ENCODE measurements at places on chromosomes 6 and 20.

DNA sequence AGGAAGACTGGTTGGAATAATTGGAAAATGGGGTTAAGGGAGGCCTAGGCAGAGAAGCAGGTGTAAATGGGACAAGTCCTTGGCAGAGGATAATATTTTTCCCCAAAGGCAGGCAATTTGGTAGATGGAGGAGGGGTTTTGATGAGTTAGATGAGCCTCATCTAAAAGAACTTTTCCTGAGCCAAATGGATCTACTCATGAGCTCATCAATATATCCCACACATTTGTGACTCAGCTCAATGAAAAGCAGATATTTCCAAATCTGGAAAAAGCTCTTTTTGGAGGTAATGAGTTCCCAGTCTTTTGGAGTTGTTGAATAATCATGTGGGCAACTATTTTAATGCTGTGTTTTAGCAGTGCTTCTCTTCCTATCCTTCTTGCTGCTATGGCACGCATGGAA lies 685.5 kb upstream of the CITED2 start:
- DNase-seq = no peak

DNA sequence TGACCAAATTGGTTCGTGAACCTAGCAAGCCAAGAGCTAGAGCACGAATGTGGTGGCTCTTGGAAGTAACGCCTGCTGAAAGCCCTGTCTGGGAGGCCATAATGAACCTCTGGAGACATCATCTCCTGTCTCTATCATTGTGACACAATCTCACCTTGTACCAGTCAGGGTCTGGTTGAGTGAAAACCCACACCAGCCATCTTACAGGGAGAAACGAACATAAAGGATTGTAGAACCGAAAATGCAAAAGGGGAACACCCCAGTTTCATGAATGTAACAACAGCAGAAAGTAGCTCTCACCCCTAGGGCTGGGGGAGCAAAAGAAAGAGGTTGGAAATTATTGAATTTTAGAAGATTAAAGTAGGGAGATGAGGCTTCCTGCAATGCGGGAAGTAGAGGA lies 50.9 kb upstream of the TAB2 start:
- no peak for DNase-seq

GRCh38 chr6:37531437-37532036 lies 31.8 kb upstream of the CCDC167 start:
- no peak for DNase-seq

DNA sequence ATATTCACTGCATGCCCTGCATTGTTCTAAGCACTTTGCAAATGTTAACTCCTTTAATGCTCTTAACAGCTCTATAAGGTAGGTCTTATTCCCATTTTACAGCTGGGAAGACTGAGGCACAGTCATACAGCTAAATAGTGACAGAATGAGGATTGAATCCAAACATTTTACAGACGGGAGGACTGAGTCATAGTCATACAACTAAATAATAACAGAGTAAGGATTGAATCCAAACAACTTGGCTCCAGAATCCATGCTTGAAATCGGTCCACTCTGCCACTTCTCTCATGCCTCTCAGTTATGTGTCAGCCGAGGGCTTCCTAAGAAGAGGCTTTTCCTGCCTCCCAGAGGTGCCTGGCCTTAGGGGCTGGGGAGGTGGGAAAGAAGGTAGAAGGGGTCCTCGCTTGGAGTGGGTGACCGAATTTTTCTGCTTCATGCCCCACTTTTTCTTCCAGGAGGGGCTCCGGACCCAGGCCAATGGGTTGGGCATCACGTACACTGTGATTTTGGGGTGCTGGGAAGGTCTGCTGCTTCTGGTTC lies 137.4 kb upstream of the RNF24 start:
- no peak for DNase-seq

DNA sequence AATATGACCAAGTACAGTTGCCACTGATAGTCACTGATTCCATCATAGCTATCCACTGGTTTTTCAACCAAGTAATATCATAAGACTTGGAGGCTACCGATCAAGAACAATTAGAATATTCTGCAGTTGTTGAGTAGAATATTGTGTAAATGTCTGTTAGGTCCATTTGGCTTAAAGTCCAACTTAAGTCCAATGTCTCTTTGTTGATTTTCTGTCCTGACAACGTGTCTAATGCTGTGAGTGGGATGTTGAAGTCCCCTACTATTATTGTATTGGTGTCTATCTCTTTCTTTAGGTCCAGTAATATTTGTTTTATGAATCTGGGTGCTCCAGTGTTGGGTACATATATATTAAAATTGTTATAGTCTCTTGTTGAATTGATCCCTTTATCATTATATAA lies 13.9 kb downstream of the ARFGEF3 start:
- DNase-seq = no peak

GRCh38 chr6:41692080-41692675 lies 43.2 kb downstream of the TFEB start:
- DNase-seq = no peak

Data from stimulated activated CD4-positive, alpha-beta T cell treated with anti-CD3 and anti-CD28 coated beads, Interleukin-12 subunit alpha, Interleukin-12 subunit beta, amount 100 ng/mL, for 48 hours (primary cell).